ENCODE measurements at places on chromosomes 6 and 20.

DNA sequence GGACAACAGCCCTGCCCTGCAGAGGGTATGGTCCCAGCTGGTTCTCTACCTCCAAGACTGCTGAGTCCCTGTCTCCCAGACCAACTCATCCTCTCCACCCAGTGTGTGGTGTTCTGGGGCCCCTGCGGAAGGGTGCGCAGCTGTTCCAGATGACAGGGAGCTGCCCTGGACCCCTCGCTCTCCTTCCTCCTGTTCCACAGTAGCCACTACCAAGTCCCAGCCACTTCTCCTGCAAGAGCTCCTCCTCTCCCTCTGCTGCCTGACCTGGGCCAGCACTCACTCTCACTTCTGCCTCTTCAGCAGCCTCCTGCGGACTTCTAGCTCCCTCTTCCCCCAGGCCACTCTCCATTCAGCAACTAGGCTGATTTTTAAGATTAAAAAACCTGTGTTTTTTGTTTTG, 40.1 kb upstream of the TMEM181 start:
- no peak for DNase-seq

DNA sequence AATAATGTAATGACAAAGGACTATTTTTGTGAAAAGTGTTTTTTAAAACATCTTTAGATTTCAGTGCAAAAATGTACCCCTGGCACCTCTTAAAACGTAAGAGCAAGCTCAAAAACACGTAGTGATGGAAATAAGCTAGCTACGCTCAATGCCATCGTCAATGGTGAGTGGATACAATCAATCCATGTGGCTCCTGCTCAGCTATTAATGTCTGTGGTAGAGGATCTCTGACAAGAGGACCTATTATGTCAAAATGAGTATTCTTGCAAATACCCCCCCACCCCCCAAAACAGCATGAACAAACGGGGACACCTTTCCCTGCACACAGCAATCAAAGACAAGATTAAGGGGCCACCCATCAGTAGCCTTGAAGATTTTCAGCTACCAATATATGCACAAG, 65.1 kb upstream of the PTGIS start:
- DNase-seq = no peak

DNA sequence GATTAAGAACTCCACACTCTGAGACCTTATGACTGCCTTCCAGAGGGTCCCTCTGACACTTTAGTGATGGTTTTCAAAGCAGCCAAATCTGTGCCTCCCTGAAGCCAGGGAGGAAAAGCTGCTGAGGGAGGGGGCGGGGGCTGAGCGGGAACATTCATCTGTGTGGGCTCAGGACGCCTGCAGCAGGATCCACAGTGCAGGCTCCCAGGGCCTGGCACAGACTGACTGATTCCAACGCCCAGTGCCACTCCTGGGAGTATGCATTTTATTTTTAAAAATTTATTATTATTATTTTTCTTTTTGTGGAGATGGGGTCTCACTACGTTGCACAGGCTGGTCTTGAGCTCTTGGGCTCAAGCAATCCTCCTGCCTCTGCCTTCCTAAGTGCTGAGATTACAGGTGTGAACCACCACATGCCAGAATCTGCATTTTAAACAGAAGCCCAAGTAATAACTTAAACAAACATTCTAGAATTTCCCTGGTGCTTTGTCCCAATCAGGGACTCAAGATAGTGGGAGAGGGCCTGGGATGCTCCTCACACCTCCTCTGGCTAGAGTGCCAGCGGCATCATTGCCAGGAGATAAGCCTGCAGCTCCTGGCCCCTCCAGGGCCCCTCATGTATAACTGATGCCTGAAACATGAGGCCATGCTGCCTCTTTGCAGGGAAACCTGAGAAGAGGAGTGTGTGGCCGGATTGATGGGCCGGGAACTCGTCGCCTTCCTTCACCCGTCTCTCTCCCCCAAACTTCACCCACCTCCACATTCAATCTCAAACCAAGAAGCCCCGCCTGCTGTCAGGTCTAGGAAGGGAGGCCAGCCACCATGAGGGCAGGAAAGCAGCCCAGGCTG, 438 bp upstream of the TMC2 start:
- no peak for DNase-seq

GRCh38 chr6:12893036-12893435, 176.5 kb downstream of the PHACTR1 start:
- DNase-seq = no peak

DNA sequence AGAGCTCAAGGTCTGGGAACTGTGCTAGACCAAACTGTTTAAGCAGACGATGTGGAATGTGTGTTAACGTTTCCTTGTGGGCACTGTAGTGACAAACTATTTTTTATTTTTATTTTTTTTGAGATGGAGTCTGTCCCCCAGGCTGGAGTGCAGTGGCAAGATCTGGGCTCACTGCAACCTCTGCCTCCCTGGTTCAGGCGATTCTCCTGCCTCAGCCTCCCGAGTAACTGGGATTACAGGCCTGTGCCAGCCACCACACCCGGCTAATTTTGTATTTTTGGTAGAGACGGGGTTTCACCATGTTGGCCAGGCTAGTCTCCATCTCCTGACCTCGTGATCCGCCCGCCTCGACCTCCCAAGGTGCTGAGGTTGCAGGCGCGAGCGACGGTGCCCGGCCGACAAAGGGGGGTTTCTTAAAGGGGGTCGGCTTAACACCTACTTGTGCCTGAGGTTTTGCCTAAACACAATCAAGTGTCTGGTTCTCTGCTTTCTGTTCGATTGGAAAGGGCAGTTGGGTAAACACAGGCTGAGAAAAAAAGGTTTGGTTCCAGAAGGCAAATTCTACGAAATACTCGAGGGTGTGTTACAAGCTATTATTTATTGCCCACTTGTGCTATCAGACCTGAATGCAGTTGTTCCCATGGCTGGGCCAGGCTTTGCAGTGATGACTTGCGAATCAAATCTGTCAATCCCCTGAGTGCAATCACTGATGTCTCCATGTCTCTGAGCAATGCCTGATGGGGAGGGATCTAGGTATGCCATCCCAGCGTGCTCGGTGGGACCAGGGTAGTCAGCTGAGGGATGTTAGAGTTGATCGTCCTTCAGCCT, 1.3 kb downstream of the NOP56 start:
- no peak for DNase-seq

GRCh38 chr20:35953387-35954199, 709 bp downstream of the SCAND1 start:
- peak; percentile 33 for DNase-seq

- peak; percentile 65 for DNase-seq
These were observed 38.8 kb downstream of the SRC start for GRCh38 chr20:37384683-37385174.

- DNase-seq = no peak
These were observed 9.0 kb downstream of the MRAP2 start for GRCh38 chr6:84042603-84043002.
